ENCODE measurements at places on chromosomes 11 and 22.

GRCh38 chr11:116939499-116939898 is 102.1 kb upstream of the APOA1 start:
- no peak for DNase-seq
- H3K4me1 ChIP-seq: no peaks in the 10 kb centered on the region
- H3K27me3 ChIP-seq: no peaks in the 10 kb centered on the region
- H3K27ac ChIP-seq: no peak overlapping the region
- no peak overlapping the region for H3K4me3 ChIP-seq
- H3K36me3 ChIP-seq: no peaks in the 10 kb centered on the region

DNA sequence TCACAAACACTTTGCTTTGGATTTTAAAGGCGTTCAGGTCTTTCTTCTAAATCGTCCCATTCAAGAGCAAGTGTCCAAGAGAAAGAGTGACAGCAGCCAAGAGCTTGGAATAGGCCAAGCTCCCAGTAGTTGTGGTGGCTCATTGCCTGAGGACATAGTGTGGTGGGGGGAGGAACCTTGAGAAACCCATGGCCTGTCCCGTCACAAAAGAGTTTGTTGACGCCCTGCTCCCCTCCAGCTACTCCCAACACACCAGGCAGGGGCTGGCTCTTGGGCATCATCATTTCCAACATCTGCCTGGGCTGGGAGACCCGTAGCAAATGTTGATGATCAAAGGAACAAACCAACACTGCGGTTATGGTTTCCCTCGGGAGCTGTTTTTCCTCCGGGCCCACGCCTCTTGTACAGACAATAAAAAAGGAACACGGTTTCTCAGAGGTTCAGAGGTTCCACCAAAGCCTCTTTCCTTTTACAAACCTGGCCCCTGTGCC is 20.8 kb downstream of the FADS3 start:
- no peaks in the 10 kb centered on the region for H3K36me3 ChIP-seq
- peaks cover 12% of the 10 kb centered on the region for H3K4me1 ChIP-seq
- H3K27ac ChIP-seq: no peak overlapping the region
- no peak overlapping the region for H3K4me3 ChIP-seq
- no peak for DNase-seq

DNA sequence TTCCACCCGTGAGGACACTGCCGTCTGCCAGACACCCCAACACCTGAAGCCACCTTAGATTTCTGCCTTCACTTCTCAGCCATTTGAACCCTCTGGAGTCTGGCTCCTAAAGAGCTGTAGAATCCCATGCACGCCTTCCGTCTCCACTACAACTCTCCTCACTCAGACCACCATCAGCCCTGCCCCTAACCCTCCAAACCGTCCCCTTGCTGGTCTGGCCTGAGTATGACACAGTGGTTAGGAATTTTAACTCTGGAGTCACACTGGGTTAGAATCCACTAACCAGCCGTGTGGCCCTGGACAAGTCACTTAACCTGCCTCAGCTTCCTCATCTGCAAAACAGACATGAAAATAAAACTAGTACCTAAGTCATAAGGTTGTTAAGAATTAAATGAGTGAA is 3.0 kb downstream of the CNIH2 start:
- peak overlapping the region; percentile 26 for H3K27ac ChIP-seq
- DNase-seq: no peak
- H3K4me3 ChIP-seq: no peak overlapping the region
- H3K36me3 ChIP-seq: peaks cover 2% of the 10 kb centered on the region
- peaks cover 11% of the 10 kb centered on the region for H3K4me1 ChIP-seq

DNA sequence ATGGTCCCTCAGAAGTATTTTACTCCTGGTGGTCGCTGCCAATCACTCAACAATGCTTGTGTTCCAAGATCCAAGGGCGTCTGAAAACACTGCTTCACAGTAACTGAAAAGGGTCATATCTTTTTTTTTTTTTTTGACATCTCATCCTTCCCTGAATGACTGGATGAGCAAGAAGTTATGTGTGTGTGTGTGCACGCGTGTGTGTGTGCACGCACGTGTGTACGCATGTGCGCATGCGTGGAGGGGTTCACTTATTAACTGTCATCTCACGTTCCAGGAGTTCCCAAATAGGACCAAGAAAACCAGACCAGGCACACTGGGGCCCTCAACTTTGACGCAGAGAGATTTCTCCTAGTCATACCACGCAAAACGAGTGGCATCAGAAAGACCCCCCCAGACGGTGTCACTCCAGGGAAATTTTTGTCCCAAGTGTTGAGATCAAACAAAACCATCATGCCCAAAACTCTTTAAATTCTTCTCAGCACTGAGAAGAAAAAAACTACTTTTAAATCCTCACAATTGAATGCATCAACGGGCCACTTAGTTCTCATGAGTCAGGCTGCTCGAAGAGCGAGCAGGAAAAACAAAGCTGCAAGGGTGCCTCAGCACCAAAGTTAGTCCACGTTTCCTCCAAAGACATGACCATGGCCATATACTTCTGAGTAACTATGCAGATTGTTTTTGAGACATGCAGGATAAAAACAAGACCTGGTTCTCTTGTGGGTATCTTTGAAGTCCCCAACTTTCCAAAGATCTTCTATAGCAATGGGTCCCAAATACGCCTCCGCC is 12.9 kb downstream of the MN1 start:
- no peak for DNase-seq
- no peak overlapping the region for H3K27ac ChIP-seq
- no peaks in the 10 kb centered on the region for H3K36me3 ChIP-seq
- H3K27me3 ChIP-seq: no peaks in the 10 kb centered on the region
- H3K4me1 ChIP-seq: no peaks in the 10 kb centered on the region

- peaks cover 7% of the 10 kb centered on the region for H3K36me3 ChIP-seq
- H3K27me3 ChIP-seq: no peaks in the 10 kb centered on the region
- H3K4me3 ChIP-seq: no peak overlapping the region
- peak overlapping the region; percentile 16 for H3K27ac ChIP-seq
These were observed 64.3 kb downstream of the CYB5R2 start for GRCh38 chr11:7609015-7609414.

DNA sequence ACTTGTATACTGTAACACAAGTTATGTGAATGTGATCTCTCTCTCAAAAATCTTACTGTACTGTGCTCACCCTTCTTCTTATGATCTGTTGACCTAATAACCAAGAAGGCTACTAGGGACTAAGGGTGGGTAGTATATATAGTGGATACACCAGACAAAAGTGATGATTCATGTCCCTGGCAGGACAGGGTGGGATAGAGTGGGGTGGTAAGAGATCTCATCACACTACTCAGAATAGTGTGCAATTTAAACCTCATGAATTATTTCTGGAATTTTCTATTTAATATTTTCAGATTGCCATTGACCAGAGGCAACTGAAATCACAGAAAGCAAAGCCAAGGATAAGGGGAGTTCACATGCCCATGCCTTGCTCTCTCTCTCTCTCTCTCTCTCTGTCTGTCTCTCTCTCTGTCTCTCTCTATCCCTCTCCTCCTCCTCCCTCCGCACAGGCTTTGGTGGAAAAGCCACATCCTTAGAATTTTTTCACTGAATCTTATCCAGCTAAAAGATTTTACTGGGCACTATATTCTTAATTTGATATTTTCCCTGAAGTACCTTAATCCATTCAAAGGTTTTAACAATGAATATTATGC is 12.0 kb upstream of the STK33 start:
- DNase-seq: no peak
- H3K27ac ChIP-seq: no peak overlapping the region
- H3K4me1 ChIP-seq: no peaks in the 10 kb centered on the region
- no peak overlapping the region for H3K4me3 ChIP-seq

DNA sequence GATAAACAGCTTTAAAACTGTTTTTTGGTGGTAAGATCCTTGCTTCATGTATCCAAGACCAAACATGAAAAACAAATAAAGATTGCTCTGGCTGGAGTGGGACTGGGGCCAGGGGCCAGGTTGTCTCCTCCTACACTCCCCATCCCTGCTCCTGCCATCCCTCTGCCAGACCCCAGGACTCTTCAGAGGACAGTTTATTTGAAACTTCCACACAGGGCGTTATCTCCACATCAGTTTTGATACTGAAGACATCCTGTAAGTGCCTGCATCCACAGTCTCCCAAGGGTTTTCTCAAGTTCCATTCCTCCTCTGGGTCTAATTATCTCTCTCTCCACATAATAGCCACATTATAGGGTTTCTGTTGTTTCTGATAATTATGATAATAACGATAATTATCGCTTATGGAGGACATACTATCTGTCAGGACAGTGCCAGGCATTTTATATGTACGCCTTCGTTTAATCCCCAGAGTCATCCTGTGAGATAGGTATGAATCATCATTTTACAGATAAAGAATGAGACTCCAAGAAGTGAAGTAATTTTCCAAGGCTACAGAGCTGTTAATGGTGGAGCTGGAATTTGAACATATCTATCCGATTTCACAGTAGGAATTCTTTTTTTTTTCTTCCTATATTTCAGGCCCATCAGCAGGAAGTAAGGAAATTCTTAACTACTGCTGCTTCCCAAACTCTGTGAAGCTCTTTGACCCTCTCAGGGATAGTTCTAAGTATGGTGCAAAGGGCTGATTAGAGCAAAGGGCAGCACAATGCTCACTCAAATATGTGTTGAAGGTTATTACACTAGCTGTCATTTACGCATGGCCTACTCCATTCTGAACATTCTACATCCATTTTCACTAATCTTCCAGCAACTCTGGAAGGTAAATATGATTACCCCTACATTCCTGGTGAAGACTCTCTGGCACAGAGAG is 488.0 kb upstream of the CCDC90B start:
- H3K4me1 ChIP-seq: no peaks in the 10 kb centered on the region
- H3K27me3 ChIP-seq: no peaks in the 10 kb centered on the region
- H3K27ac ChIP-seq: no peak overlapping the region
- no peak for DNase-seq
- no peaks in the 10 kb centered on the region for H3K36me3 ChIP-seq

DNA sequence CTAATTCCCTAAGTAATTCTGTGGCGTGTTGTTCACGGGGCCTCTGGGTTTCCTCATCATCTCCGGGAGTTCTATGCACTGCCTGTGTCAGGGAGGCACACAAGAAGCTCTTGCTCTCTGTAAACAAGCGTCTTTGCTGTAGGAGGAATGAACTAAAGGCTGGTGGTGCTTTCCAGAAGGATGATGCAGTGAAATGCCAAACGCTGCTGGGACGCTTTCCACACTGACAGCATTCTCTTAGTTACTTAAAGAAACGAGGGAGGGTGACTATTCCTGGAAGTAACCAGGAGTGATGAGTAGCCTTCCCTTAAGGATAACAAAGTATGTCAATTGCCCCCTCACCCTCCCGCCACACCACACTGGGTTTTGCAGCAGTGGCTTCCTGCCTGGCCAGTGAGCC is 38.5 kb upstream of the NUP50 start:
- H3K4me3 ChIP-seq: no peak overlapping the region
- H3K4me1 ChIP-seq: no peaks in the 10 kb centered on the region
- H3K27me3 ChIP-seq: no peaks in the 10 kb centered on the region
- no peak overlapping the region for H3K27ac ChIP-seq

DNA sequence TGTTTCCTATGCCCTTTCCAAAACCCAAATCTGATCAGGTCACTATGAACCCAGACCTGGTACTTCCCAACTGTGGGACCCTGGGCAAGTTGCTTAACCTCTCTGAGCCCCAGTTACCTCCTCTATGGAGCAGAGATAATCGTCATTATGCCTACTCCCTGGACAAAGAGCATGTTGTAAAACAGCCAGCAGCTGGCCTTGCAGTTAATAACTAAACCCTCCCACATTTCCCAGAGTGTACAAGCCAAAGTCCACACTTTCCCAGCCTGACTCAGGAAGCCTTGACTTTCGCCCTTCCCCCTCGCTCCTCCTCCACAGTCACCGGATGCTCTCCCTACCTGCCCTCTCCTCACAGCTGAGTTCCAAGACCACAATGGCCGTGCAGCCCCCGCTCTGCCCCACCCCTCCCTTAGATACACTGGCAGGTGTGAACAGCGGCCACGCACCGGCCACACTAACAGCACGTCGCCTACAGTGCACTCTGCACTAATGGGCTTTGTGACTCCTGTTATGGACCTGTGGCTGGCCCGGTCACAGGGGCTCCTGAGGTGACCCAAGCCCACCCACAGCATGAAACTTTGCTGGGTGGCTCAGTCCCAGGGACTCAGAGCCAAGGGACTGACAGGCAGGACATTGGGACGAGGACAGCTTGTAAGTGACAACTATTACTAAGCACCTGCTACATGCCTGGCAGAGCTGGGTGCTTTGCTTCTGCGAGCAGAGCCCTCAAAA is 15.6 kb upstream of the MFNG start:
- H3K27me3 ChIP-seq: no peaks in the 10 kb centered on the region
- H3K4me3 ChIP-seq: peak overlapping the region; percentile 11
- H3K27ac ChIP-seq: peak overlapping the region; percentile 99

DNA sequence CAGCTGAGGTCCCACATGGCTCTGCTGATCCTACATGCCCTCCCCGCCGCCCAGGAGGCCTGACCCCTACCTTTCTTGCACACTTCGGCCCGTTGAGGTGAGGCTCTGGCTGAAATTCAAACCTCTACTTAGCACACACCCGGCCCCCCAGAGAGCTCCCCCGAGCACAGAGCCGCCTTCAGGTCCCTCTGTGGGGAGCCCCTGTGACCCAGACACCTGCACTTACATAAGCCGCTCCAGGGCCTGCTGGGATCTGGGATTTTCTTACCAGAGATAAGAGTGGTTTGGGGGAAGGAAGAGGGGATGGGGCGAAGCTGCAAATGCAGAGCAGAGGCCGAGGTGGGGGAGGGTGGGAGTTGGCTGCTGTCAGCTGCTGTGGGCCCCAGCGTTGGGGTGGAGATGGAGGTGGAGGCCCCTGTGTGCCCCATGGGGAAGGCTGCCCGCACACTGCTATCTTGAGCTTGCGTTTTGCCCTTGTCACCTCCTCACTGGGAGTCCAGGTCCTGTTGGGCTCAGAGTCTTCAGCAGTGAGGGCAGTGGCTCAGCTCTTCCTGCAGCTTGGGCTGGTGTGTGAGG is 30.6 kb downstream of the CAPN1 start:
- H3K27ac ChIP-seq: no peak overlapping the region
- H3K4me3 ChIP-seq: no peak overlapping the region
- no peaks in the 10 kb centered on the region for H3K4me1 ChIP-seq
- H3K27me3 ChIP-seq: no peaks in the 10 kb centered on the region
- no peak for DNase-seq

GRCh38 chr11:12993626-12994025 is 15.5 kb upstream of the RASSF10 start:
- no peak for DNase-seq
- no peaks in the 10 kb centered on the region for H3K27me3 ChIP-seq
- H3K27ac ChIP-seq: no peak overlapping the region

GRCh38 chr11:68506908-68507307 is 46.4 kb downstream of the PPP6R3 start:
- no peak overlapping the region for H3K4me3 ChIP-seq
- H3K27me3 ChIP-seq: no peaks in the 10 kb centered on the region
- H3K27ac ChIP-seq: no peak overlapping the region

Data from Caco-2 (cell line).